ENCODE measurements at places on chromosomes 2 and 18. TPM values are rescaled to one million over a fixed set of nuclear protein-coding genes. Genes with fewer than 3 reads are reported as not detected.

Gene ST8SIA5
- total RNA-seq: not detected

Gene UPP2
- total RNA-seq: 2.2 TPM

Gene PLCD4
- total RNA-seq: 0.88 TPM

Gene TMEM237
- total RNA-seq: 2.9 TPM

Gene PPM1G
- total RNA-seq: 20.9 TPM

Gene SP110
- total RNA-seq: 11.9 TPM

Gene ME2
- 13.7 TPM for total RNA-seq

Gene GDF7
- 3.1 TPM for total RNA-seq

Gene OSR1
- 0.11 TPM for total RNA-seq

Gene CNGA3
- not detected for total RNA-seq

Gene GULP1
- 0.44 TPM for total RNA-seq
